ENCODE measurements at places on chromosomes 3 and 15. TPM values are rescaled to one million over a fixed set of nuclear protein-coding genes. Genes with fewer than 3 reads are reported as not detected.
A peak's percentile ranks its signal among the peaks of the same experiment; 100 is the strongest.

GRCh38 chr3:124837730-124838186 lies 49.4 kb downstream of the ITGB5 start:
- H3K4me3 ChIP-seq = no peak overlapping the region
- no peak for DNase-seq
- peaks cover 11% of the 10 kb centered on the region for H3K4me1 ChIP-seq

DNA sequence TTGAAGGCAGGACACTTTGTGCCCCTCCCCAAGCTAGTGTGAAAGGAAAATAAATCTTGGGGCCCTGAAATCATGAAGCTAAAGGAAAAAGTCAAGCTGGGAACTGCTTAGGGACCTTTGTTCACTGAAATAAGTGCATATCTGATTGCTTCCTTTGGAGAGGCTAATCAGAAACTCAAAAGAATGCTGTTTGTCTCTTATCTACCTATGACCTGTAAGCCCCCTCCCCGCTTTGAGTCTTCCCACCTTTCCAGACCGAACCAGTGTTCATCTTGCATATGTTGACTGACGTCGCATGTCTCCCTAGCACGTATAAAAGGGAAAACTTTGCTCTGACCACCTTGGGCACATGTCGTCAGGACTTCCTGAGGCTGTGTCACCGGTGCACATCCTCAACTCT lies 53.1 kb downstream of the SLC30A4 start:
- H3K4me3 ChIP-seq = no peak overlapping the region
- no peaks in the 10 kb centered on the region for H3K36me3 ChIP-seq
- no peaks in the 10 kb centered on the region for H3K4me1 ChIP-seq
- DNase-seq = no peak
- peaks cover 21% of the 10 kb centered on the region for H3K27me3 ChIP-seq

C2CD4A gene
- total RNA-seq = 0.67 TPM

OXTR gene
- total RNA-seq = 1.1 TPM

GRCh38 chr15:44788748-44789147 lies 52.4 kb downstream of the TRIM69 start:
- peak; percentile 83 for DNase-seq
- H3K27ac ChIP-seq = peak overlapping the region; percentile 89
- H3K27me3 ChIP-seq = no peaks in the 10 kb centered on the region
- H3K36me3 ChIP-seq = no peaks in the 10 kb centered on the region

- H3K4me3 ChIP-seq = no peak overlapping the region
- no peak overlapping the region for H3K27ac ChIP-seq
- peak; percentile 18 for DNase-seq
- peaks cover 26% of the 10 kb centered on the region for H3K4me1 ChIP-seq
- H3K36me3 ChIP-seq = no peaks in the 10 kb centered on the region
These were observed 211.1 kb upstream of the GADL1 start for GRCh38 chr3:31105438-31106077.

LIPH gene
- total RNA-seq = not detected

OR5K2 gene
- total RNA-seq = not detected

CCNL1 gene
- total RNA-seq = 191 TPM

DNA sequence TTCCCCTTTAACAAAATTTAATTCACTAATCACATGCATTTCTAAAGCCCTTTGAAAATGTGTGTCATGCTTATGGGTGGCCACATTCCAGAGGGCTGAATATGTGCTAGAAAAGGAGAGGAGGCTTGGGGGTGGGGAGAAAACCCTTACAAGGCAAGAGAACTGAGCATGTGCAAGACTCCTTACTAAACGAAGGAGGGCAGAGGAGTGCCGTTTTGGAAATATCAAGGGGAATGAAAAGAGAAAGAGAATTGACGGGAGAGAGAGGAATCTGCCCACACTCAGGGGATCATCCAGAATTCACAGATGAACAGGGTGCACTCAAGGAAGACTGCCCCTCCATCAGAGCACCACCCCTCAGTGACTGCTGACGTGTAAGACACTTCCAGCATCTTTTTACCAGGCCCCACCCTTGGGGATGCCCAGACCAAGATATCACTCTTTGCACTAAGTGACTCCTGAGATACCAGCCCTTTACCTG lies 37.9 kb upstream of the TSC22D2 start:
- no peak for DNase-seq
- no peak overlapping the region for H3K4me3 ChIP-seq
- peaks cover 6% of the 10 kb centered on the region for H3K4me1 ChIP-seq
- H3K36me3 ChIP-seq = no peaks in the 10 kb centered on the region
- peaks cover 2% of the 10 kb centered on the region for H3K27me3 ChIP-seq

DNA sequence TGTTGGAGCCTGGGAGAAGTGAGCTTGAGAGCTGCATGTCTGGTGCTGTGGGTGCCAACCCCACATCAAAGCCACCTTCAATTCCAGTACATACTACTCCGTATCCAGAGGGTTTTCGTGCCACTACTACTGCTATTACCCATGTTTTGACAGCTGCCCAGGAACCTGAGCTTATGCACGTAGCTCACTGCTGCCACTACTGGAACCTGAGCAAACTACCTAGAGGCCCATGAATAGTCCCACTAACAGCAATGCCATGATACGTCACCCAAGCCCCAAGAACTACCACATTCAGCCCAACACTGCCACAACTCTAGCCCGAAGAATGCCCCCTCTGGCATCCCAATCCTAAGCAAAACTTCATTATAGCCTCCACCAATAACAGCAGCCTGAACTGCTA lies 215.2 kb upstream of the BCHE start:
- no peak overlapping the region for H3K27ac ChIP-seq
- no peaks in the 10 kb centered on the region for H3K4me1 ChIP-seq
- H3K27me3 ChIP-seq = no peaks in the 10 kb centered on the region
- no peaks in the 10 kb centered on the region for H3K36me3 ChIP-seq

- no peaks in the 10 kb centered on the region for H3K4me1 ChIP-seq
- no peak overlapping the region for H3K4me3 ChIP-seq
- no peak overlapping the region for H3K27ac ChIP-seq
These were observed 79.6 kb downstream of the PGPEP1L start for GRCh38 chr15:98927996-98928395.

CPOX gene
- total RNA-seq = 40.5 TPM

TIGIT gene
- total RNA-seq = 72.8 TPM

GRCh38 chr3:82824491-82824890 lies 1063.0 kb upstream of the GBE1 start:
- H3K27ac ChIP-seq = no peak overlapping the region
- H3K4me1 ChIP-seq = no peaks in the 10 kb centered on the region
- DNase-seq = no peak
- H3K27me3 ChIP-seq = no peaks in the 10 kb centered on the region
- no peaks in the 10 kb centered on the region for H3K36me3 ChIP-seq

DNA sequence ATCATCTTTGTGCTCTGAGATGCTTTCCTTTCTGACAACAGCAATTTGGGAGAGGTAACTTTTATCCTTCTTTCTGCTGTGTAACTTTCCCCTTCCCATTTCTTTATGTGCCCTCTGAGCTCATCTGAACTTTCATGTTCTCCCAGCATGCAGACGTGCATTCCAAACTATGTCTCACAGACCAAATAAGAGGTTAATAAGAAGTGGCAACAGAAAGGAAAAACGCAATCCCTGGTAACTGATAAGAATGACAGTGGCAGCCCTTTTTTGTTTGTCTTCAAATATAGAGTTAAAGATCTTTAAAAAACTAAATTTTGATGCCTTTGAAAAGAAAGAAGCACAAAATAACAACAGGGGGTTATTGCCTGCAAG lies 533.4 kb downstream of the FOXP1 start:
- peaks cover 100% of the 10 kb centered on the region for H3K4me1 ChIP-seq
- H3K36me3 ChIP-seq = peaks cover 93% of the 10 kb centered on the region
- H3K4me3 ChIP-seq = no peak overlapping the region
- DNase-seq = no peak
- H3K27me3 ChIP-seq = no peaks in the 10 kb centered on the region

- H3K27me3 ChIP-seq = peaks cover 2% of the 10 kb centered on the region
- no peak overlapping the region for H3K27ac ChIP-seq
- no peak overlapping the region for H3K4me3 ChIP-seq
- H3K4me1 ChIP-seq = no peaks in the 10 kb centered on the region
- DNase-seq = no peak
These were observed 342.8 kb upstream of the IL12A start for GRCh38 chr3:159645874-159646273.

- H3K27ac ChIP-seq = peak overlapping the region; percentile 97
- H3K27me3 ChIP-seq = no peaks in the 10 kb centered on the region
- H3K4me1 ChIP-seq = peaks cover 55% of the 10 kb centered on the region
- H3K36me3 ChIP-seq = peaks cover 37% of the 10 kb centered on the region
- H3K4me3 ChIP-seq = peak overlapping the region; percentile 89
These were observed 278.0 kb downstream of the FOXP1 start for GRCh38 chr3:71305231-71306206.

GRCh38 chr3:99118381-99118780 lies 216.9 kb upstream of the DCBLD2 start:
- DNase-seq = no peak
- H3K27ac ChIP-seq = no peak overlapping the region
- no peaks in the 10 kb centered on the region for H3K27me3 ChIP-seq
- H3K4me1 ChIP-seq = no peaks in the 10 kb centered on the region

DNA sequence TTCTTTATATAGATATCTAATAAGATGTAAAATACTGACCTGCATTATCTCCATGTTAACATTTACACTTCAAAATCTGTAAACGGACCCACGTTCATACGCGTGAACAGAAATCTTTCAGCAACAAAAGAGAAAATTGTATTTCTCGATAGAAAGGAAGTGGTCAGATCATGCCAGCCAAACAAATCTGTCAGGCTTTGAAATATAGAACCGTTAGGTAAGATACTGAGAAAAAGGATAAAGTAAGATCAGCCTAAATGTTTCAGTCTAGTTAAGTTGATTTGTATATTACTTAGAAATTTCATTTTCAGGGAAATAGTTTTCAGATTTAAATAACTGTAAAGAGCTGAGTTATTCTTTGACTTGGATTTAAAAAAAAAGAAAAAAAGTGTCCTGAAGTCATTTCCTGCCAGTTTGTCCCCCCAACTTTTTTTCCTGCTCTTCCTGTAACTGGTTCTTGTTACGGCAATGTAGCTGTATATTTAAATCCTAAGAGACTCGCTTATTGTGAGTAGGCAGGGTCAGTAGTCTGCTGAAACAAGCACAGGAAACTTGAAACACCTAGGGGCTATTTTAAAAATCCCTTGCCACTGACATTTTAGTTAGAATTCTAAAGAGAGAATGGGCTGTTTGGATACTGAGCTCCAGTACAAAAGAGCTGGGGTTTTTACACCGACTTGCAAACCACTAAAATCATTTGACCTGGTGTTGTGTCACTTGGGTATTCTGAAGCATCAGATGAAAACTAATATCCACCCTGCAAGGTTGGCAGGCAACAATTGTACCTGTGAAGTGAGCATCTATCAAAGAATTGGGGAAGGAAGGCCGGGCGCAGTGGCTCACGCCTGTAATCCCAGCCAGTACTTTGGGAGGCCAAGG lies 237.5 kb downstream of the UBE2E2 start:
- H3K4me1 ChIP-seq = peaks cover 52% of the 10 kb centered on the region
- DNase-seq = peak; percentile 17
- no peaks in the 10 kb centered on the region for H3K36me3 ChIP-seq
- no peaks in the 10 kb centered on the region for H3K27me3 ChIP-seq
- H3K27ac ChIP-seq = peak overlapping the region; percentile 87
- H3K4me3 ChIP-seq = peak overlapping the region; percentile 44

NANOGP8 gene
- not detected for total RNA-seq

ATP13A5 gene
- total RNA-seq = not detected

- no peaks in the 10 kb centered on the region for H3K27me3 ChIP-seq
- no peak overlapping the region for H3K4me3 ChIP-seq
- H3K27ac ChIP-seq = no peak overlapping the region
- H3K36me3 ChIP-seq = no peaks in the 10 kb centered on the region
These were observed 248.5 kb upstream of the TGFBR2 start for GRCh38 chr3:30357897-30358296.

- H3K36me3 ChIP-seq = no peaks in the 10 kb centered on the region
- DNase-seq = no peak
- H3K27me3 ChIP-seq = no peaks in the 10 kb centered on the region
These were observed 22.2 kb upstream of the MAP3K13 start for GRCh38 chr3:185340751-185341150.

MUC20 gene
- 0.20 TPM for total RNA-seq
